ENCODE measurements at places on chromosomes 4 and X.

- no peak for DNase-seq
Observed at GRCh38 chr4:14478504-14478903, 523.8 kb upstream of the CPEB2 start.

DNA sequence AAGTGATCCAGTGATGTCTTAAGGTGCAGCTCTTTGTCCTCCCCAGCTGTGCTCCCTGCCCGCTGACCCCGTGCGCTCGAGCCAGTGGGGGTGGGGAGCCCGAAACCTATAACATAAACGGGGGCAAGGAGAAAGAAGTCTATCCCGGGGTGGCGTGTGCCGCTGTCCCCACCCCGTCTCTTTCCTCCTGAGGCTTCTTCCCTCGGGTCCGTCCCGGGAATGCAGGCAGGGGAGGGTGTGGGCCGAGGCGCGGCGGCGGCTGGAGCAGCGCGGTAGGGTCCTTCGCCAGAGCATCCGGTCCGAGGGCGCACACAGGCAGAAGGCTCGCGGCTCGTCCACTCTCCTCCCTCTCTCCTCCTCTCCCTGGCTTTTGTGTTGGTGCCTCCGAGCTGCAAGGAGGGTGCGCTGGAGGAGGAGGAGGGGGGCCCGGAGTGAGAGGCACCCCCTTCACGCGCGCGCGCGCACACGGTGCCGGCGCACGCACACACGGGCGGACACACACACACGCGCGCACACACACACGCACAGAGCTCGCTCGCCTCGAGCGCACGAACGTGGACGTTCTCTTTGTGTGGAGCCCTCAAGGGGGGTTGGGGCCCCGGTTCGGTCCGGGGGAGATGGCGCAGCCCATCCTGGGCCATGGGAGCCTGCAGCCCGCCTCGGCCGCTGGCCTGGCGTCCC lies at the start of gene RAB33A:
TSS of gene RAB33A (plus strand) at position 517 of the 681 bp plus-strand sequence. CDS start at position 618, 101 bp downstream.
- DNase-seq: peak; percentile 70

- no peak for DNase-seq
Observed at GRCh38 chr4:174437749-174438148, 84.5 kb downstream of the HPGD start.

DNA sequence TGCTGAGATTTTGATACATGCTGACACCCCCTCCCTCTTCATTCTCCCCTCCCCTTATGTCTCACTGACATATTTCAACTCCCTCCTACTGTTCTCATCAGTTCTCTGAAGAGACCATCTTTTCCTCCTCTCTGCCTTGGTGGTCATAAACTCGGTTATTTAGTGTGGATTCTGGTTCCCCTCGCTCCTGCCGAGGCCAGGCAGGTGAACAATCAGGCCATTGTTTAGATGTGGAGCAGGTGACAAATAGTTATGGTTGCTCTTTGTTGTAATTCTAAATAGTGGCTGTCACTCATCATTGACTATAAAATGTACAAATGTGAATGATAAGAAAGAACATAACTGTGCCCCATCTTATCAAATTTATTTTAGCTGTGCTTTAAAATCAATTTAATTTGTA lies 324.6 kb downstream of the BCOR start:
- no peak for DNase-seq

- peak; percentile 1 for DNase-seq
Observed at GRCh38 chrX:25442499-25442898, 426.7 kb upstream of the ARX start.

- no peak for DNase-seq
Observed at GRCh38 chr4:144699565-144699964, 53.6 kb downstream of the HHIP start.

DNA sequence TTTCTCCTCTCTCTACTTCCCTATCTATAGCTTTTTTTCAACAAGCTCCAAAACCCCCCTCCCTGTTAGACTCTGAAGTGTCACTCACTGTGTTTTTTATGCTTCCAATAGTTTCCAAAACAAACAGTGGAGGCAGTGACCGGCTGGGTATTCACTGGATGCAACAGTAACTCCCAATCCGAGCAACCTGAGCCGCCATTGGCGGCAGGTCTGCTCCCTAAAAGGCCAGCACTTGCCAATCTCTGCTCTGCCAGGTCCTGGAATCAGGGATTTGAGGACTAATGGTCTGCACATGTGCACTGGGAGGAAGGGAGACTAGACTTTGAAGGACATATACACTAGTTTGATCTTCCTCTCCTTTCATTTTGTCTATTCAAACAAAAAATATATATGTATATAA lies 7.1 kb downstream of the TBX22 start:
- no peak for DNase-seq

DNA sequence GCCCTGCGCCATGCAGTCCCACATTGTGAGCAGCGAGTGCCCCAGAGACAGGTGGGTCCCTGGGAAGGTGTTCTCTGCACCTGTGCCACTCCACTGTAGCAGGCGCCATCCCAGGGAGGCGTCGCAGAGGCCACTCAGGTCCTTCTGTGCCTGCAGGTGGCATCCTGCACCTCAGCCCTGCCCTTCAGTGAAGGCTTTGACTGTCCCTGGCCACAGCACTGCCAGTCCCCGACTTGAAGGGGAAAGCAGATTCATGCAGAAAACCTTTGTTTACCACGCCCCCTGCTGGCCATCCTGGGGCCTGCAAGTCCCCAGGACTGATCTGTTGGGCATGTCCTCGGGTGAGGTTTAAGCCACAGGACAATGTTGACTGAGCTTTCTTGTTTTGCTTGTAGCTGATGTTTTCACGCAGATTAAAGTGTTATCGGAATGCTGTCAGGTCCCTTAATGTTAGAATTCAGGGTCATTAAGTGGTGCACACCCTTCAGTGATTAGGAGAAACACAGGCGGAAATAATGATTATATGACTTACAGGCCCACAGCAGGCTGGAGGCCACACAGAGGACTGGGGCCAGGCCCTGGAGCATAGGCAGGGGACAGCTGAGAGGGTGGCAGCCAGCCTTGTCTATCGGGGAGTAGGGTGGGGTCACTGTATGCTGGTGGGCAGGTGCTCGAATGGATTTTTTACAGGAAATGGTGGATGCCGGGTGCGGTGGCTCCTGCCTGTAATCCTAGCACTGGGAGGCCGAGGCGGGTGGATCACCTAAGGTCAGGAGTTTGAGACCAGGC lies 5.0 kb downstream of the TACC3 start:
- DNase-seq: peak; percentile 86

- no peak for DNase-seq
Observed at GRCh38 chr4:139085141-139085540, 69.6 kb downstream of the NOCT start.

DNA sequence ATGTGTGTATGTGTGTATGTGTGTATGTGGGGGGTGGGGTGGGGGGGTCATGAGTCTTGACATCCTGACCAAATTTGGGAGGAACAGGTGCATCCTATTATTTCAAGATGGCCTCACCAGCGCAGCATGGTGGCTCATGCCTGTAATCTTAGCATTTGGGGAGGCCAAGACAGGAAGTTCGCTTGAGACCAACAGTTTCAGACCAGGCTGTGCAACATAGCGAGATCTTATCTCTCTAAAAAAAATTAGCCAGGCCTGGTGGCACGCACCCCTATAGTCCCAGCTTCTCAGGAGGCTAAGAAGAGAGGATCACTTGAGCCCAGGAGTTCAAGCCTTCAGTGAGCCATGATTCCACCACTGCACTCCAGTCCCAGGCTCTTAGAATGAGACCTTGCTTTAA lies 47.0 kb upstream of the DHRSX start:
- no peak for DNase-seq

- no peak for DNase-seq
Observed at GRCh38 chrX:41982953-41983352, 59.6 kb upstream of the CASK start.

DNA sequence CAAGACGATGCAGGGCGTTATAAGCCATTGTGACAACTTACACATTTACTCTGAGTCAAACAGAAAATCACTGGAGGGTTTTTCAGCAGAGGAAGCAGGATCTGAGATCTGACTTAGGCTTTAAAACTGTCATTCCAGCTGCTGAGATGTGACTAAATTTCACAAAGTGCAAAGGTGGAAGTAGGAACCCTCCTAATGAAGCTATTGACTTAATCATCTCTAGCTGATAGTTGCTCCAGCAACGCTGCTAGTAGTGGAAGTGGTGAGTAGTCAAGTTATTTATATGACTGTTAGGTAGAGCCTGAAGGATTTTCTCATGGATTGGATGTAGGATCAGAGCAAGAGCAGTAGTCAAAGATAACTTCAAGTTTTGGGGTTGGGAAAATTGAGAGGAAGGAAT lies 218.6 kb downstream of the GRID2 start:
- no peak for DNase-seq

DNA sequence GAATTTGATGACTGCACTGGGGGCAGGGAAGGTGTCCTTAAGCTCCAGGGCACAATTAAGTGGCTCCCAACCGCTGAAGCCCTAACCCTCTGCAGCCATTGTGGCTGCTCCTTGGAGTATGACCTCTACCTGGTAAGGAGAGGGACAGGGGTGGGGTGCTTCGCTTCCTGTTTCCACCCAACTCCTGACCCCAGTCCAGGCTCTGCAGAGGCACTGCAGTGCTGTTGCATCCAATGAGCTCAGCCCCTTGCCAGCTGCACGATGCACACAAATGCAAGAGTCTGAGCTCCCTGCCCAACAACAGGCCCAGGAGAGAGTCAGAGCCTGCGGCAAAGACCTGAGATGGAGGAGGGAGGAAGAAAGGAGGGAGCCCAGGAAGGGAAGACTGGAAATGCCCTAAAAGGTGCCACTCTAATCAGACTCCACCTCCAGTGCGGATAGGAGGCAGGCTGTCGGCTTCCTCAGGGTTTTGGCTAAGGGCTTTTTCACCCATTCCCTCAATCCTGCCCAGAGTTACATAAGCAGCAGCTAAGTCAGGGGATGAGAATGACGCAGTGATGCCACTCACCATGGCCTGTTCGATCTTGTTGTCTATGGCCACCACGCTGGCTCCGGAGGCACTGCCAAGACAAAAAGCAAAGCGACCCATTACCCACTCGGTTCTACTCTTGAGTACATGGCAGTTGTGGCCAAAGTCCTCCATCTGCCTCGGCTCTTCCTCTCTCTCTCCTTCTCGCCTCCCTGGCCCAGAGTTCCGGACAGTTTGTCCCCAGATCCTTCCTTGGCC lies 60.1 kb downstream of the TSC22D3 start:
- peak; percentile 62 for DNase-seq

DNA sequence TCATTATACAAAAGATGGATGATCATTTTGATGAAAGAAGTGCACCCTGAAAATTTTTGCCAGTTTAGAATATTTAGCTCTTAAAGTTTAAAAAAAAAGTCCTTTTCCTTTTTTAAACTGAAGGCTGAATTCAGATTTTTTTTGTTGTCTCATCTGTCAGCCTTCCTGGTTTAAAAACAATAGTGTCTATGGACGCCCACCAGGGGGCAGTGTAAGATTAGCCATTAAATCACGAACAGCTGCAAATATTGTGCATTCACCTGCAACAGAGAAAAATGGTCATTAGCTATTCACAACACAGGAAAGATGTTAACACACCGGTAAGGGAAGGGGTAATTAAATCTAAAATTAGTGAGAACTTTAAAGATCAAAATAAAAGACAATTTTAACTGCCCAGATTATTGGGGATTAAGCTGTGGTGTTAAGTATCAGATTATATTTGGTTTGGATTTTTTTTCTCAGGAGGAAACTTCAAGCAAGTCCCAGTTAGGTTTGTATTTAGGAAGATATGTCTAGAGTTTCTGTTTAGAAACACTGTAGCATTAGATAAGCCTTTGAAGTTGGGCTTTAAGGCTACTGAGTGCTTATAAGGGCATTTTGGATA lies 4.4 kb upstream of the CXorf38 start:
- DNase-seq: peak; percentile 29

Measured in cerebellum (tissue), 4 donors.